Right ventricle myocardium superior (tissue), 1 donor: ENCODE measurements at places on chromosomes 1 and 21. TPM values are rescaled to one million over a fixed set of nuclear protein-coding genes. Genes with fewer than 3 reads are reported as not detected.

The AMIGO1 gene
- total RNA-seq = 19.3 TPM

The IPP gene
- total RNA-seq = 13.9 TPM

The COG2 gene
- 24.6 TPM for total RNA-seq

- DNase-seq = no peak
These were observed 120.0 kb downstream of the PEX14 start for GRCh38 chr1:10594595-10595223.

GRCh38 chr1:30295674-30296073, 427.7 kb downstream of the MATN1 start:
- DNase-seq = no peak

The C21orf58 gene
- 1.0 TPM for total RNA-seq

GRCh38 chr1:113929750-113930498, 800 bp downstream of the HIPK1 start:
- DNase-seq = peak; percentile 64

DNA sequence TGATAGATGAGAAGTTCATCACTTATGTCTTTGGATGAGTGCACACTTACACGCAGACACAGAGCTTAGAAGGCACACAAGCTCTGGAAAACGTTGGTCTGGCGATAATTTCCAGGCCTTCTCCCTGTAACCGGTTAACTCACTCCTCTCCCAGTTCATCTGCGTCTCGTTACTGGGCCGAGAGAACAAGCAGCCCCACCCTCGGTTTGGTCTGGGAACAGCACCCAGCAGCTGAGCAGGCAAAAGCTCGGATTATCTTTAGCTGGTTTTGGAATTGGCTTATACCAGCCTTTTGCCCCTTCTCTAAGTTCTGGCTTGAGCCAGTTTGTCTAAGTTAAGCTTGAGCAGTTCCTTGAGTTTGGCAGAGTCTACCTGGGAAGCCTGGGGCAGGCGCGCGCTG, 27.3 kb upstream of the COL6A1 start:
- peak; percentile 57 for DNase-seq

The NUDT4B gene
- 0.38 TPM for total RNA-seq

The DCDC2B gene
- not detected for total RNA-seq

DNA sequence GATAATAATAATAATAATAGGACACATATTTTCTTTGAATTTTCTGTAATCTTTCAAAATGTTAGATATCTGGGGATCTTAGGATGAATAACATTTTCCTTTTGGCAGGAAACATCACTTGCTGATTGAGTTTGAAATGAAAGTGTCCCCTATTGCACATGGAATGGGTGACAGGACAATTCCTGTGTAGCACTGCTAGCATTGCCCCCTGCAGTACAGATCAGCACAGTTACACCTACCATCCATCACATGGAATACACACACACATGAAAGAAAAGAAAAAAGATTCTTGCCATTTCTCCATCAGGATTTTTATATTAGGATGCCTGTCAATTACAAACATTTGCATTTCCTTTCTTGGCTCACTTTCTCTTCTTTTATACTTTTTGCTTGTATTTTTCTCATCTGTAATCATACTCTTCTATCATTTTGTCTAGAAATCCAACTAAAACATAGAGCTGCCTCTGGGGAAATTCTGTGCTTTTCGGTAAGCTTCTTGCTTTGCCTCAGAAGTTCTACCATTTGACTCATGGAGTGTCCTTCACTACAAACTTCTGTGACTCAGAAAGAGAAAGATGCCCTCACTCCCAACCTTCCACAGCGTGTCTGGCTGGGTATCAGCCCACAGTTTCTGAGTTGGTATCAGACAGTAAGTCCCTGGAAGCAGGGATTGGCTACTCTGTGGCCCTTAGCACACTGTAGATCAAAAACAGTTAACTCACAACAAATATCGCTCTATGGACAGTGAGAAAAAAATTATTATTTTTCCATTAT, 641.2 kb downstream of the PTPRC start:
- DNase-seq = no peak

GRCh38 chr1:212132025-212132424, 96.5 kb downstream of the DTL start:
- no peak for DNase-seq

The PLCH2 gene
- 0.13 TPM for total RNA-seq

GRCh38 chr1:1161683-1162079, 12.0 kb upstream of the TTLL10 start:
- DNase-seq = no peak

- peak; percentile 63 for DNase-seq
These were observed 26.8 kb upstream of the NCAM2 start for GRCh38 chr21:20971296-20971921.

The LCE2B gene
- total RNA-seq = not detected

GRCh38 chr1:115288591-115289198, 49.4 kb downstream of the NGF start:
- no peak for DNase-seq

- no peak for DNase-seq
These were observed 180.6 kb upstream of the PALMD start for GRCh38 chr1:99465176-99465900.

DNA sequence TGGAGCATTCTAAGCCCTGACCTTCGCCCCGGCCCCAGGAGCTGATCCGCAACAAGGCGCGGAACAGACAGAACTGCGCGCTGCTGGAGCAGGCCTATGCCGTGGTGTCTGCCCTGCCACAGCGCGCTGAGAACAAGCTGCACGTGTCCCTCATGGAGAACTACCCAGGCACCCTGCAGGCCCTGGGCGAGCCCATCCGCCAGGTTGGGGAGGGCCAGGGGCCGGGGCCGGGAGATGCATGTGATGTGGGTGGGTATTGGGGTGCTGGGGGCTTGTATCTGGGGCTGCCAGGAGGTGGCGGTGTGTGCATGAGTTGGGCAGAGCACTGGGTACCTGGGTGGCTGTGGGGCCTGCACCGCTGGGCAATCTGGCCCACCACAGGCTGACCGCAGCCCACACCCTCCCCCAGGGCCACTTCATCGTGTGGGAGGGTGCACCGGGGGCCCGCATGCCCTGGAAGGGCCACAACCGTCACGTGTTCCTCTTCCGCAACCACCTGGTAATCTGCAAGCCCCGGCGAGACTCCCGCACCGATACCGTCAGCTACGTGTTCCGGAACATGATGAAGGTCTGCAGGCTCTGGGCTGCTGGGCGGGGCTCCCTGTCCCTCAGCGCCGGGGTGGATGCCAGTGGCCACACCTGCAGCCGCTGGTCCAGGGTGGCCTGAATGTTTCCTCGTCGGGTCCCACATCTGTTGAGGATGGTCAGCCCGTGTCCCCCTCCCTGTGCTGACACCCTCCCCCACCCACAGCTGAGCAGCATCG, 65.8 kb downstream of the TRIM11 start:
- peak; percentile 39 for DNase-seq

GRCh38 chr1:29062157-29062942, 61.4 kb downstream of the TMEM200B start:
- DNase-seq = no peak

GRCh38 chr1:87632232-87632631, 303.6 kb downstream of the LMO4 start:
- no peak for DNase-seq

GRCh38 chr1:175562452-175562851, 180.9 kb downstream of the TNR start:
- DNase-seq = no peak

The PTPRC gene
- 7.2 TPM for total RNA-seq

- DNase-seq = peak; percentile 87
These were observed at the start of gene SUMO3 for GRCh38 chr21:44817914-44818639. SUMO3 (minus strand) TSS chr21:44818062; CDS start chr21:44817968, 94 bp downstream.

DNA sequence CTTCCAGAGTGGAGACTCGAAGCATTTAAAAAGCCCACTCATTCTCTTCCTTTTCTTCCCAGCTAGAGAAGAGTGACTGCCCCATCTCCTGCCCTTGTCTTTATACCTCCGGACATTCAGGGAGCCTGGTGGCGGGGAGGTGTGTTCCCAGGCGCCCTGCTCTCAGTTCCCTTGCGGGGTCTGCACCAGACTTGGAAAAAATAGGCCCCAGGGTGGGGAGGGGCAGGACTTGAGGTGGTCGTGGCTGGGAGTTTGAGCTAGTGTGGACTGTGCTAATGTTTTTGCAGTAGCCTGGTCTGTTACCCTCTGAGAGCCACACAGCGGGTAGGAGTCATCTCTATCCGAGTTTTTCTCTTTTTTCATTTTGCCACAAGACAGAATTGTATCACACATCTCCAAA, 139.1 kb downstream of the PEX14 start:
- no peak for DNase-seq

DNA sequence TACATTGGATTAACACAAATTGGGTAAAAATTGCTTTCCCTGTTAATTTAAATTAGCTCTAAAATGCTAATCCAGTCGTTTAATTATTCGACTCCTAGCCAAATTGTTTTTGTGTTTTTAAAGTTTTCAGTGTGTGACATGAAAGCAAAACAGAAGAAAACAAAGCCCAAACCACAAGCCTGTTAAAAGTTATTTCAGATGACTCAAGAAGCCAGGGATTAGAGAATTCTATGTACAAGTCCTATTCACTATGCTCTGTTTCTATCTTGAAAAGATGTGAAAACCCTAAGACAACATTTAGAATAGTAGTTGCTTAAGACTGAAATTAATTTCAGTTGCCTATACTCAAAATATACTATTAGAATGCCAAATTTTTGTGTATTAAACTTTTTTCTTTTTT, 294.8 kb upstream of the ADAMTS5 start:
- DNase-seq = no peak

The RIIAD1 gene
- 8.3 TPM for total RNA-seq

- DNase-seq = no peak
These were observed 4.4 kb upstream of the SLC37A1 start for GRCh38 chr21:42509244-42509643.

GRCh38 chr1:5856246-5856815, 135.9 kb downstream of the NPHP4 start:
- DNase-seq = no peak

The CR1L gene
- not detected for total RNA-seq
